ENCODE measurements at places on chromosomes 2 and 18.

GRCh38 chr18:21203126-21203525 lies 38.9 kb upstream of the GREB1L start:
- no peak for DNase-seq

DNA sequence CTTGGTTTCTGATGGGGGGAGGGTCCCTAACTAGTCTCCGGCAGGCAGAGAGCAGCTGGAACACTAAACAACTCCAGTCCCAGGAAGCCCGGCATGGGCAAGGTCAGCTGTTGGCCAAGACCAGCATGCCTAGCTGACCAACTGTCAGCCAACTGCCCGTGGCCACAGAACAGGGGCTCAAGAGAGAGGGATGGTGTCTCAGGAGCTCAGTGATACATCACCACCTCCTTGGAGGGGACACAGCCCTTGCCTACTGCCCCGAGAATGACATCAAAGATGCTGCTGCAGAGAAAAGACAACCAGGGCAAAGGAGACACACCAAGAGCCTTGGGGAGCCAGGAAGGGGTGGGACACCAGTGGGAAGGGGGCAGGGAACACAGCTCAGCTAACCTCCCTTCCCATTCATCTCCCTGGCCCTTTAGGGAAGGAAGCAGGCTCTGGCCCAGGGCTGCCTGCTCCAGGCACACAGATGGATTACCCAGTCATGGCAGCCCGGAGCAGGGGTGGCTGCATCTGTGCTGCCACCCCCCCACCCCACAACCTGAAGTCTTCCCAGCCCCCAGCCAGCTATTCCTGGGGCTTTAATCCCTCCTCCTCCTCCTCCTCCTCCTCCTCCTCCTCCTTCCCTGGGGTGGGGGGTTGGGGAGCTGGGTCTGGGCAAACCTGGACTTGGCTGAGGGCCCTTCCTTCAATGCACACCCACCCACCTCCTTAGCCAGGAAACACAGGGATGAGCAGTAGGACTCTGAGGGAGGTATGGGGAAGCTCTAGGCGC lies 1.9 kb downstream of the BIN1 start:
- no peak for DNase-seq

DNA sequence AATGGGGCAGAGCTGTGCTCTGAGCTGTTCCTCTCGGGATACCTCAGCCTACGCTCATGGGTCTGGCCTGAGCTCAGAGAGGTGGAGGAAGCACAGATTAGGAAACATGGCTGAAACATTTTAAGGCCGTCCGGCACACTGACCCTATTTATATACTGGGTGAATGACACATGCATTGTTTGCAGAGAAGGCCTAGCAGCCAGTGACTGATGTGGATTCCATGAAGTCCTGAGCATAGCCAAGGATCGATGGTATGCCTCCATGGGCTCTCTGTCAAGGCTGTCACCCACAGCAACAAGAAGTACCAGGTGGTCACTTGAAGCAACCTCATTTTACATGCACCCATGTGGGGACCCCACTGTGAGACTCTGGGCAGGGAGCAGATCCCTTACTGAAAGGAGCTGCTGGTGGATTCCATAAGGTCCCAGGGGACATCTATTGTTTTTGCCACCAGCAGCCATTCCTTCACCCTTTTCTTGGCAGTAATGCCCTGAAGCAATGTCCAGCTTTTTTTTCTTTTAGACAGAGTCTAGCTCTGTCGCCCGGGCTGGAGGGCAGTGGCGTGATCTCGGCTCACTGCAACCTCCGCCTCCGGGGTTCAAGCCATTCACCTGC lies 8.4 kb downstream of the PTMA start:
- DNase-seq, result no peak

GRCh38 chr2:147083664-147084063 lies 761.2 kb upstream of the ACVR2A start:
- DNase-seq, result no peak

DNA sequence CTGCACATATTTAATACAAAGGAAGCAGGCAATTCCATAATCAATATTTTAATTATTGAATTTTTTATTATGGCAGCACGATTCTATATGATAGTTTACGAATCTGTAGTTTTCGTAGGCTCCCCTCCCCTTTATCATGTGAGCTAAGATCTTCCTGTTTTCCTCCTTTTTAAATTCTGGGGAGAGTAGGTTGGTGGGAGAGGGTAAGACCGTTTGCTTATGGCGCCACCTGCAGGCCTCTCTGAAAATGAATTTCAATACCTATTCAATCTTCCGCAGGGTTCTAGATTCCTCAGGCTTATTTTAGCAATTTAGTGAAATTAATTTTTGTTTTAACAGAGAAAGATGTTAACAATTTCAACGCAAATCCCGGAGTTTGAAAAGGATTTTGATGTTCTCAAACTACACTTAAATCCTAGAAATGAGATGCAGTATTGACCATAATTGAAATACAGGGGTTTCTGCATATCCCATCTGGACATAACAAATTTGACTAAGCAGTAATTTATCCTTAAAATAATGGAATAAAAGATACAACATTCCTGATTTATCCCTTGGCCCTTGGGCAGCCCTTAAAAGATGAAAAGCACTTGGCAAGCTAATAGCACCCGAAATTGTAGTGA lies 12.8 kb upstream of the GBX2 start:
- peak; percentile 69 for DNase-seq

- DNase-seq, result no peak
These were observed 88.3 kb upstream of the HS6ST1 start for GRCh38 chr2:128406736-128407554.

DNA sequence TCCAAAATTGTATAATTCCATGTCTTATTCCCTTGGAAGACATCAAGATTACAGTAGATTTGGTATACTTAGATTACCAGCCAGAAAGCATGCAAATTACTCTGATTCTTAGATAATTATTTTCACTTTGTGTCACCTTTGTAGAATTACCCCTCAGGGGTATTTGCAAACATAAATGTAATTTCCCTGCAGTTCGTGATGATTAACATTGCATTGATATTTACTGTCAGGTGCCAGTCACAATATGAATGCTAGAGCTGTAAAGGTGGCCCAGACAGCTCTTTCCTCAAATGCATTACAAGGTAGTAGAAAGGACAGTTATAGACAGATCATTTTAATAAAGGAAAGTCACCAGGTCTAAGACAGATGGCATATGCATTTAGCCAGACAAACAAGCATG lies 1537.5 kb upstream of the PIK3C3 start:
- DNase-seq, result no peak

- DNase-seq, result no peak
These were observed 109.1 kb upstream of the CYP1B1 start for GRCh38 chr2:38185012-38185491.

DNA sequence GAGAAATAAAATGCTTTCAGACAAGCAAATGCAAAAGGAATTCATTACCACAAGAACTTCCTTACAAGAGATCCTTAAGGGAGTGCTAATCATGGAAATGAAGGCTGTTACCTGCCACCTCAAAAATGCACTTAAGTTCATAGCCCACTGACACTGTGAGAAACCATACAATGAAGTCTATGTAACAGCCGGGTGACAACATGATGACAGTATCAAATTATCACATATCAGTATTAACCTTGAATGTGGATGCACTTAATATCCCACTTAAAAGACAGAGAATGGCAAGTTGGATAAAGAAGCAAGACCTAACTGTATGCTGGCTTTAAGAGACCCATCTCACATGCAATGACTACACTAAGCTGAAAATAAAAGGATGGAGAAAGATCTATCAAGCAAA lies 403.4 kb upstream of the MC4R start:
- DNase-seq, result no peak

- no peak for DNase-seq
These were observed 802.9 kb upstream of the ID2 start for GRCh38 chr2:7878786-7879482.

- DNase-seq, result no peak
These were observed 600.4 kb upstream of the CHAC2 start for GRCh38 chr2:53167227-53167626.

Data from NCI-H1105 treated with DMSO at 0.1 percent for 48 hours (cell line).